ENCODE measurements at places on chromosomes 12 and 14. TPM values are rescaled to one million over a fixed set of nuclear protein-coding genes. Genes with fewer than 3 reads are reported as not detected.

TEX52 gene
- not detected for total RNA-seq

IL22 gene
- total RNA-seq: not detected

BMP4 gene
- 2.5 TPM for total RNA-seq

SLC4A8 gene
- 1.5 TPM for total RNA-seq

TPPP2 gene
- not detected for total RNA-seq

RNF212B gene
- total RNA-seq: not detected

RNASE3 gene
- total RNA-seq: not detected

OVCH1 gene
- not detected for total RNA-seq

RPS6KL1 gene
- total RNA-seq: 0.44 TPM

ENDOU gene
- total RNA-seq: not detected

CDKN1B gene
- total RNA-seq: 17.5 TPM

JPH4 gene
- 0.10 TPM for total RNA-seq

PARPBP gene
- total RNA-seq: 21.3 TPM

PLD4 gene
- total RNA-seq: 0.05 TPM

KRT8 gene
- total RNA-seq: 5,083 TPM

RBM19 gene
- total RNA-seq: 16.6 TPM

KRT3 gene
- 0.03 TPM for total RNA-seq

LGMN gene
- 60.0 TPM for total RNA-seq

ADAM21 gene
- not detected for total RNA-seq

NYNRIN gene
- total RNA-seq: 0.39 TPM

GAS2L3 gene
- total RNA-seq: 7.1 TPM

SMIM41 gene
- total RNA-seq: not detected

TAS2R31 gene
- total RNA-seq: not detected

CAPZA3 gene
- total RNA-seq: not detected

TMEM116 gene
- 5.9 TPM for total RNA-seq

FLVCR2 gene
- 14.2 TPM for total RNA-seq

DNAI7 gene
- total RNA-seq: 0.08 TPM

PNMA1 gene
- 59.4 TPM for total RNA-seq

NID2 gene
- total RNA-seq: 28.0 TPM

OR11H12 gene
- total RNA-seq: not detected

TAS2R42 gene
- total RNA-seq: not detected

ASB2 gene
- 0.44 TPM for total RNA-seq

SPX gene
- total RNA-seq: 4.0 TPM

RNU4-1 gene
- 86.0 TPM for total RNA-seq

IL31 gene
- total RNA-seq: not detected

GLI1 gene
- 5.6 TPM for total RNA-seq

SLC7A8 gene
- 1.8 TPM for total RNA-seq

AKAP6 gene
- total RNA-seq: 0.61 TPM

FRS2 gene
- 14.8 TPM for total RNA-seq

CCER1 gene
- not detected for total RNA-seq

NFATC4 gene
- total RNA-seq: 0.16 TPM

Measured in A549 treated with Hydrocortisone at 1 μM for 4 hours (cell line).